ENCODE measurements at places on chromosomes 16 and 17.

GRCh38 chr17:32271844-32272243, 6.2 kb downstream of the RHBDL3 start:
- no peak for DNase-seq

GRCh38 chr17:82193520-82194220, 19.0 kb downstream of the CCDC57 start:
- DNase-seq, result no peak

GRCh38 chr17:44983563-44983962, 15.5 kb upstream of the C1QL1 start:
- DNase-seq, result no peak

- DNase-seq, result no peak
These were observed 20.1 kb downstream of the HBQ1 start for GRCh38 chr16:200388-200787.

DNA sequence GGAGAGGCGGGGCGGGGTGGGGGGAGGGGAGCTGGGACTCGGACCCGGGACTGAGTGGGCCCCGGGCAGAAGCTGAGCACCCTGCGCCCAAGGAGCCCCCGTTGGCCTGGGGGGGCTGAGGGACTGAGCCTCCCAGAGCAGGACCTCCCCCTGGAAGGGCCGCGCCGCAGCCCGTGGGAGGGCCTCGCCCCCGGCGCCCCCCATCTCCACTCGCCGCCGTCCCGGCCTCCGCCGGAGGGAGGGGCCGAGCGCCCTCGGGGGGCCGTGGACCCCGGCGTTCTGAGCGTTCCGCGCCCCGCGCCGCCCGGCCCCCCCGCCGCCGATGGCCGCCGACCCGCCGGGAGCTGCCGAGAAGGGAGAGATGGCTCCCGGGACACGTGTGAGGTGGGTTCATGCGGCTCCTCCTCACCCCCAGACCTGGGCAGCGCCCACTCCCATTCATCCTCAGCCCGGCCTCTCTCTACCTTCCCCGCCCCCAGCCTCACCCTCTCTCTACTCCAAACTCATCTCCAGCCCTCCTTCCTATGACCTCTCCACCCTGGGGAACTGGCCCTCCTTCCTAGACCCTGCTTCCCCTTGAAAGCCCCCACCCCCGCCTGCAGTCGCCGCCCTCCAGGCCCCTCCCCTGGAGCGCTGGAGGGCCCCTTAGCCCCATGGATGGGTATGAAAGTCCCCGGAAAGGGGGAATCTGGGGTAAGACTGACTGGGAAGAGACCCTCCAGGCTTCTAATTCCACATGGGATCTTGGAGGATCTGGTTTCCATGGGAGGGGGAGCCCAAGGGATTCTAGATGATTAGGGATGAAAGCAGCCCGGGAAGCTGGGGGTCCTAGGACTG, 922 bp downstream of the FBXL19 start:
- DNase-seq, result no peak

GRCh38 chr17:80773243-80773991, 218.2 kb upstream of the CHMP6 start:
- DNase-seq, result peak; percentile 97

- no peak for DNase-seq
These were observed 36.7 kb downstream of the PLD6 start for GRCh38 chr17:17169396-17169795.

DNA sequence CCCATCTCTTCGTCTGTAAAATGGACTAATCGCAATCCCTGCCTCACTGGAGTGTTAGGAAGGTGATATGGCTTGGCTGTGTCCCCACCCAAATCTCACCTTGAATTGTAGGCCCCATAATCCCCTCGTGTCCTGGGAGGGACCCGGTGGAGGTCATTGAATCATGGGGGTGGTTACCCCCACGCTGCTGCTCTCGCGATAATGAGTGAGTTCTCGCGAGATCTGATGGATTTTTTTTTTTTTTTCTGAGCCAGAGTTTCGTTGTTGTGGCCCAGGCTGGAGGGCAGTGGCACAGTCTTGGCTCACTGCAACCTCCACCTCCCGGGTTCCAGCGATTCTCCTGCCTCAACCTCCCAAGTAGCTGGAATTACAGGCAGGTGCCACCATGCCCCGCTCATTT, 11.2 kb downstream of the TRARG1 start:
- DNase-seq, result no peak
